ENCODE measurements at places on chromosomes 2 and 18.

DNA sequence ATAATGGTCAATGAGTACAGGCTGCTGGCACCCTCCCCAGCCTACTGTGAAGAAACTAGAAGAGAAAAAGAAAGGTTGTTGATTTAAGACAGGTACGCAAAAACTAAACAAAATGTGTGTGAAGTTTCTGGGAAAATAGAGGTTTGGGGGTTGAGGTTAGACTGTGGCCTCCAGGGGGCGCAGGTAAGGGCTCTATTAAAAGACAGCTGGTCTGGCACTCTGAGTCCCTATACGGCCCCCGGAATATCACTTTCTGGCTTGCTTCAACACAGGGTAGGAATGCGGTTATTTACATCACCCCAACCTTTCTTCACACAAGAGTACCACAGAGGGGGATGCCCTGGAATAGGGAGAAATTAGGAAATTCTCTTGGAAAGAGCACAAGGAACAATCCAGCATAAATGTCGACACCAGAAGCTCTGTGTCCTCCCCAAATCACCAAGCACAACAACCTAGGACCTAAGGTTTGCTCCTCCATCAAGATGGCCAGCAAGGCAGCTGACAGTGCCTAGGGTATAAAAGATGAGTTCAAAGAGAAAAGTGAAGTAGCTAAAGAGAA lies 480.8 kb upstream of the KLHL29 start:
- DNase-seq, result no peak

DNA sequence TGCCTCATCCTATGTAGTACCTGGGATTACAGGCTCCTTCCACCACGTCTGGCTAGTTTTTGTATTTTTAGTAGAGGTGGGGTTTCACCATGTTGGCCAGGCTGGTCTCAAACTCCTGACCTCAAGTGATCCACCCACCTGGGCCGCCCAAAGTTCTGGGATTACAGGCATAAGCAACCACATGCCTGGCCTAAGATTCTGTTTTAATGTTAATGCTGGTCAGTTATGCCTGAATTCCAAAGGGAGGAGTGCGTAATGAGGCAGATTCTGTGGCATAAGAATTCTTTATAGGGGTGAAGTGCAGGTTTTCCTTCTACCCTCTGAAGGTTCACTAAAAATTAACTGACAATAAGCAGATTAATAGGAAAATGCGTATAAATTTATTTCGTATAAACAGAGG lies 1343.8 kb upstream of the LRRTM1 start:
- DNase-seq, result no peak

- DNase-seq, result no peak
Observed at GRCh38 chr2:136164280-136164776, 46.4 kb upstream of the CXCR4 start.

- DNase-seq, result no peak
Observed at GRCh38 chr18:76317136-76317535, 177.9 kb downstream of the ZNF516 start.

GRCh38 chr2:240582781-240583180 lies 3.8 kb upstream of the CAPN10 start:
- DNase-seq, result no peak

DNA sequence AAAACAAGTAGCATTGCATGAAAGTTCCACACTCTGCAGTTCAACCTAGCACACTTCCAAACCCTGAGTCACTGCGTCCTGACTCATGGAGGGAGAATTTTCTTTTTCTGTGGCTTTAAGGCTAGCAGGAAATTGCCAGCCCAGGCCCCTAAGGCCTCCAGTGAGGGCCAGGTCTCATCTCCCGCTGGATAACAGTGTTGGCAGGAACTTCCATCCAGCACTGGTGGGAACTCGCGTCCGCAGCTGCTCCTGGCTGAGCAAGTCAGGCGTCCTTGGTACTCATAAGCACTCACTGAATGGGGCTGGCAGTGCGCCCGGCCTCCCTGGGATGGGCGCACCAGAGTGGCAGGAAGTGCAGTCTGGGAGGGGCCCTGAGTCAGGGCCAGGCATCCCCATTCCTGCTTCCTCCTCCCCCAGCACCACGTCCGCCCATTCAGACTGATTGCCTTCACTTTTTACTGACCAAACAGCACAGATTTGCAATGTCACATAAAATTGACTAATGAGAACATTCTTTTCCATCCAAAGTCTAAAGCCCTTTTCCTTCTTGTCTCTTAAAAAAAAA lies 14.3 kb downstream of the MALL start:
- DNase-seq, result no peak

All from stimulated activated CD8-positive, alpha-beta memory T cell treated with anti-CD3 and anti-CD28 coated beads, Interleukin-2, amount 100 ng/mL, for 1 hour (primary cell).